ENCODE measurements at places on chromosomes 2 and 18. TPM values are rescaled to one million over a fixed set of nuclear protein-coding genes. Genes with fewer than 3 reads are reported as not detected.

GRCh38 chr2:213152065-213152794 is 818 bp upstream of the IKZF2 start:
- peak; percentile 52 for DNase-seq

GRCh38 chr18:32025744-32026143 is 7.1 kb downstream of the RNF125 start:
- no peak for DNase-seq

DNA sequence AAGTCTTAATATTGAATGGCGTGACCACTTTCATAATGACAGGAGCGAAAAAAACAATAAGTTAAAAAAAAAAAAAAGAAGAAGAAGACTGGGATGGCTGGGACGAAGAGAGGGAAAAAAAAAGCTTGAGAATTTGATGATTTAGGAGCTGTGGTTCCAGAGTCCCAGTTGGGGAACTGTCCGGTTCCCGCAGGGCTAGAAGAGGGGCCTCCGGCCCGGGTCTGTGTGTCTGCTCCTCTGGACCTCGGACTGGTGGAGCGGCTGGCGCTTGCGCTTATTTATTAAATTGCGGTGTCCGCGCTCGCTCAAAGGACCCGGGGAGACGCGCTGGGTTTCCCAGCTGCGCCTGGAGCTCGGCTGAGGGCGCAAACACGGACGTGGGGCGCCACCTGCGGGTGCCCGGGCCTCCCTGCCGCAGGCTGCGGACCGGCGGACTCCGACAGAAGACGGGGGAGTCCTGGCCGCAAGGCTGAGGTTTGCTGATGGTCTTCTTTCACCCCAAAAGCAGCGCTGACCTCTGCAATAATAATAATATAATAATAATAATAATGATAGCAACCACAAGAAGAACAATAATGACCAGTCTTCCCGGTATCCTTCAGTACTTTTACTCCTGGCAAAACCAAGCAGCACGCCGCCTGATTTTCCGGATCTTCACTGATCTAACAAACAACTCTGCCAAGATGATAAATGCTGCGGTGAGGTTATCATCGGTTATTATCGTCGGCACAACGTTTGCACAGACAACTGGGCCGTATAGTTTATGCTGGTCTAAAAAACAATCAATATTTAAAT is at the start of gene CBLN2:
CBLN2 (minus strand) TSS at position 251 of the 795 bp plus-strand sequence. CDS start 2,182 bp downstream, outside the sequence.
- no peak for DNase-seq

- DNase-seq = no peak
Measured at GRCh38 chr18:49972535-49972934, 159.2 kb upstream of the ACAA2 start.

GRCh38 chr18:12742453-12742852 is 39.6 kb downstream of the PSMG2 start:
- no peak for DNase-seq

DNA sequence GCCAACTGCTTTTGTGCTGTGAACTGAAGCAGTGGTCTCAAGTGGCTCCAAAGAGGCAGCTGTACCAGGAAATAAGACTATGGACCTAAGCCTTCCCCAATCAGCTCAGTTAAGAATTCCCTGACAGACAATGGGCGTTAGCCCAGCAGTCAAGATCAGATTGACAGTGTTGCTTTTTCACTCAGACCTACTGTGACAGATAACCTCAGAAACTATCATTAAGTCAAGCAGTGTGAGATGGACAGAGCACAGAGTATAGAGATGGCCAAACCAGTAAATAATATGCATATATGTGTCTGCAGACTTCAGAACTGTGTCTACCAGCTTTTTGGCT is 215.3 kb downstream of the ZFP36L2 start:
- DNase-seq = no peak

GRCh38 chr2:19031642-19032041 is 326.8 kb downstream of the OSR1 start:
- DNase-seq = no peak

- DNase-seq = no peak
Measured at GRCh38 chr2:230758566-230759480, 46.2 kb downstream of the CAB39 start.

- no peak for DNase-seq
Measured at GRCh38 chr2:120442923-120443571, 97.1 kb downstream of the INHBB start.

GRCh38 chr18:44545359-44545985 is 135.2 kb upstream of the SETBP1 start:
- DNase-seq = no peak

GRCh38 chr2:191029280-191029950 is 15.4 kb upstream of the STAT1 start:
- DNase-seq = no peak

DNA sequence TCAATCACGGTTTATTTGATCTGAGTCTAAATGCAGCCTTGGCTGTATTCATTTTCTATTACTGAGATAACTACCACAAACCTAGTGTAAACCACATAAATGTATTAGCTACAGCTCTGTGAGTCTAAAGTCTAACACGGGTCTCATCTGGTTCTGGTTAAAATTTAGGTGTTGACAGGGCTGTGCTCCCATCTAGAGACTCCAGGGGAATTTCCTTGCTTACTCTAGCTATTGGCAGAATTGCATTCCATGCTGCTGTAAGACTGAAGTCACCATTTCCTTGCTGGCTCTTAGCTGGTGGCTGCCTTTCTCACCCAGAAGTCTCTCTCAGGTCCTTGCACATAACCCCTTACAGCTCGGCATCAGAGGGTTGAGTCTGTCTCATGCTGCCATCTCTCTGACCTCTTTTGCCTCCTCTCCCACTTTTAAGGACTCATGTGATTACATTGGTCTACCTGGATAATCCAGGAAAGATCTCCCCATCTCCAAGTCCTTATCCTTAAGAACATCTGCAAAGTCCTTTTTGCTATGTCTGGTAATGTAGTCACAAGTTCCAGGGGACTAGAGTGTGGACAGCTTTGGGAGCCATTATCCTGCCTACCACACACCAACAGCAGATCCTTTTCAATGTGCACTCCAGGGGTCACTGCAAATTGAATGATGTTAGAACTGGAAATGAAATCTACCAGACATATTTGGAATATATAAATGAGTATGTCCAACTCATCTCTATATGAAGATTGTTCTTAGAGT is 207.0 kb upstream of the AGAP1 start:
- DNase-seq = no peak

DNA sequence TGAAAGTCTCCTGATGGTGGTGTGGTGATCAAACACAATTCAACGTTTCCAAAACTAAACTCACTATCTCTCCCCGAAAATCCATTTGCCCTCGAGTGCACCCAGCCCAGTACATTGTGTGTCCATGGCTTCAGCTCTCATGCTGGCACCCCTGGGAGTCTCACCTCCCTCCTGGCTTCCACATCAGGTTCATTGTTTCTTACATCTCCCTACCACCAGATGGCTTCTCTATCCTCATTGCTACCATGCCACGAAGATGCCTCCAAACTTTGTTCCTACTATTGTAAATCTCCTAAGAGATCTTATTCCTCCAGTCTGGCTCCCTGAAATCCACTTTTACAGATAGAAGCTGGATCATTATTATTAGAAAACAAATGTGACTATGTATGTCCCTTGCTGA is 197.0 kb downstream of the MYT1L start:
- DNase-seq = no peak

GRCh38 chr2:150426724-150427123 is 60.7 kb downstream of the RND3 start:
- no peak for DNase-seq

The RTP5 gene
- total RNA-seq = not detected

The AGXT gene
- not detected for total RNA-seq

The HOXD9 gene
- 8.7 TPM for total RNA-seq

The DSG4 gene
- total RNA-seq = not detected

All from tibial nerve (tissue), 4 donors.